ENCODE measurements at places on chromosomes 7 and 10.

DNA sequence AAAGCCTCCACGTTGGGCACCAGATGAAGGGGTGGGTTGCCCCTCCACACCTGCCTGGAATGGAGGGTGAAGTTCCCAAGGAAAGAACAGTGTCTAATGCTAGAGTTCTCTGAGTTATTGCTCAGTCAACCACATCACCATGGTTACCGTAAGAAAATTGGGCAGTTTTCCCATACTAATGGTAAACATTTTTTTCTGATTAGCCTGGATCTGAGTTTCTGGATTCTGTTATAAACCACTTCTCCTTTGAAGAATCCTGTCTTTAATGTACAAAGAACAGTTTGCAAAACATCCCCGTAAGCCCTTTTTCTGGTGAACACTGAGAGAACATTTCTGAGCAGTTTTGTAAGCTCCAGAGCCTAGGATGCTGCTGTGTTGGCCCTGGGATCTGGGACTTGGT, 45.5 kb downstream of the ABCC2 start:
- DNase-seq, result no peak

DNA sequence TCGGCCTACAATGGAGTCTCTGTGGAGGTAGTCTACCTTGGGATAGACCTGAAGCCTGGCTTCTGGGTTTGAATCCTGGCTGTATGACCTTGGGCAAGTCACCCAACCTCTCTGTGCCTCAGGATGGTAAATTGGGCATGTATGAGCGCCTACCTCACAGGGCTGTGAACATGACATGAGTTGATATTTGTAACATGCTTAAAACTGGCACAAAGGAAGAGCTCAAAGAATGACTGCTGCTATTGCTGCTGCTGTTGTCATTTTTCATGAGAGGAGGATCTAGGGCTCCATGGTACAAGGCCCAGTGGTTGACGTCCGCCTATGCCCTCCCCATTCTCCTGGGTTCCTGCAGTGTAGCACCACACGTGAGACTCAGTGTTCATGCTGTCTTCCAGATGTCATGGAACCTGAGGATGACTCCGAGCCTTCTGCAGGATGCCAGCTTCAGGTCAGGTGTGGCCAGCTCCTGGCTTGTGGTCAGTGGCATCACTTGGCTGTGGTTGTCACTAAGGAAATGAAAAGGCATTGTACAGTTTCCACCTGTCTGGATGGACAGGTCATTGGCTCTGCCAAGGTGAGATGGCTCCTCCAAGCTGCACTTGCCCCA, 95.0 kb downstream of the WDFY4 start:
- DNase-seq, result no peak

- no peak for DNase-seq
Observed at GRCh38 chr10:121448766-121449421, 149.3 kb downstream of the FGFR2 start.

GRCh38 chr7:50827281-50827680, 44.6 kb upstream of the GRB10 start:
- DNase-seq, result no peak

GRCh38 chr7:151382079-151382885, 27.6 kb downstream of the WDR86 start:
- no peak for DNase-seq

DNA sequence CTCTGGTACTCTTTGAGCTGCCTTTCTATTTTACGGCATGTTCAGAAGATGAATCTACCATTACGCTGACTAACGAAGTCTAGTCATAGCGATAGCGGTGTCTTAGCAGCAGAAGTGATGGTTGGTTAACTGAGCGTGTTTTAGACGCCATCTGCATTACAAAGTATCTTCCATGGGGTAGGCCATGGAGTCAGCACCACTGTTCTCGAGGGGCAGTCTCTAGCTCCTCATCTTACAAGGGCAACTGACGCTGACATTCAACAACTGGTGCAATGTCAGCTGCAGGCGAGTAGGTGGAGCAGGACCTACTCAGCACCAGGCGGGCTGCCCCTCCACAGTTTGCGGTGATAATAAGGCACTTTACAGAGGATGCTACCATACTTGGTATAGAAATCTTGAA, 88.7 kb downstream of the ADARB2 start:
- DNase-seq, result no peak

DNA sequence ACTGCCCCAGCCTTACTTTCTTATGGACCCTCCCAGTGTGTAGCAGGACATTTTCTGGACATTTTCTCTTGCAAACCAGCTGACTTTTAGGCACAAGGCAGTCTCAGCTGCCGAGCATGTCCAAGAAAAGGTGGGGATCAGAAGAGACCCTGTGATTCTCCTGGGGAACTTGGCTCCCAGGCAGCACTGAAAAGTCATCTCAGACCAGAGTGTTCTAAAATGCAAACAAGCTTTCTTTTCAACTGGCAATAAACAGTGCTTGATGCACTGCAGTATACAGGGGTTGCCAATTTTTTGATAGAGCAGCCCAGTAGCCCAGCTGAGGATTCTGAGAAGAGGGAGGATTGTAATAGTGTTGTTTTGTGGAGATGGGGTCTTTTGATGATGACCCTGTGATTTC, 168.0 kb upstream of the PHYHIPL start:
- no peak for DNase-seq

- DNase-seq, result no peak
Observed at GRCh38 chr10:70250961-70251680, 17.9 kb upstream of the PPA1 start.

GRCh38 chr10:131702531-131703356, 198.1 kb upstream of the PPP2R2D start:
- DNase-seq, result no peak

- DNase-seq, result no peak
Observed at GRCh38 chr10:59007307-59008025, 169.0 kb upstream of the PHYHIPL start.

GRCh38 chr10:61942604-61943461, 41.3 kb downstream of the ARID5B start:
- DNase-seq, result no peak

GRCh38 chr7:32865448-32866030, 26.0 kb downstream of the KBTBD2 start:
- DNase-seq, result no peak

- no peak for DNase-seq
Observed at GRCh38 chr10:30413996-30414576, 19.9 kb upstream of the MAP3K8 start.

- DNase-seq, result no peak
Observed at GRCh38 chr7:155203882-155204691, 93.6 kb upstream of the INSIG1 start.

DNA sequence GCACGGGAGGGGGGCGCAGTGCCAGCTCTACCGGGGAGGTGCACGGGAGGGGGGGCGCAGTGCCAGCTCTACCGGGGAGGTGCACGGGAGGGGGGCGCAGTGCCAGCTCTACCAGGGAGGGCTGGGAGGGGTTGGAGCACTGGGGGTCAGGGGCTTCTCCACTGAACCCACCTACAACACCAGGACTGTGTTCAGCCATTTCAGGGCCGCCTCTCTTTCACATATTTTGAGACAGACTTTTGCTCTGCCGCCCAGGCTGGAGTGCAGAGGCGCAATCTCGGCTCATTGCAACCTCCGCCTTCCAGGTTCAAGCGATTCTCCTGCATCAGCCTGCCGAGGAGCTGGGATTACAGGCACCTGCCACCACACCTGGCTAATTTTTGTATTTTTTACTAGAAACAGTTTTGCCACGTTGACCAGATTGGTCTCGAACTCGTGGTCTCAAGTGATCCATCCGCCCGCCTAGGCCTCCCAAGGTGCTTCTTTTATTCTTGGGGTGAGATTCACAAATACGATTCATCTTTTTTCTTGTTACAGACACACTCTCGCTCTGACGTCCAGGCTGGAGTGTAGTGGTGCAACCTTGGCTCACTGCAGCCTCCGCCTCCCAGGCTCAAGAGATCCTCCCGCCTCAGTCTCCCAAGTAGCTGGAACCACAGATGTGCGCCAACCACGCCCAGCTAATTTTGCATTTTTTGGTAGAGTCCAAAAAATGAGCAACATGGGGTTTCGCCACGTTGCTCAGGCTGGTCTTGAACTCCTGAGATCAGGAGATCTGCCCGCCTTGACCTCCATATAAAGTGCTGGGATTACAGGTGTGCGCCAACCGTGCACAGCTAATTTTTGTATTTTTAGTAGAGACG, 37.0 kb downstream of the ADAP1 start:
- DNase-seq, result no peak

- DNase-seq, result no peak
Observed at GRCh38 chr10:9301148-9301547, 1246.7 kb downstream of the GATA3 start.

- DNase-seq, result no peak
Observed at GRCh38 chr10:130489891-130490290, 353.7 kb downstream of the GLRX3 start.

GRCh38 chr10:80460399-80461207, 6.5 kb downstream of the TSPAN14 start:
- DNase-seq, result no peak

- no peak for DNase-seq
Observed at GRCh38 chr7:11153694-11154093, 180.0 kb downstream of the PHF14 start.

GRCh38 chr10:103828587-103829197, 26.7 kb downstream of the SH3PXD2A start:
- no peak for DNase-seq

DNA sequence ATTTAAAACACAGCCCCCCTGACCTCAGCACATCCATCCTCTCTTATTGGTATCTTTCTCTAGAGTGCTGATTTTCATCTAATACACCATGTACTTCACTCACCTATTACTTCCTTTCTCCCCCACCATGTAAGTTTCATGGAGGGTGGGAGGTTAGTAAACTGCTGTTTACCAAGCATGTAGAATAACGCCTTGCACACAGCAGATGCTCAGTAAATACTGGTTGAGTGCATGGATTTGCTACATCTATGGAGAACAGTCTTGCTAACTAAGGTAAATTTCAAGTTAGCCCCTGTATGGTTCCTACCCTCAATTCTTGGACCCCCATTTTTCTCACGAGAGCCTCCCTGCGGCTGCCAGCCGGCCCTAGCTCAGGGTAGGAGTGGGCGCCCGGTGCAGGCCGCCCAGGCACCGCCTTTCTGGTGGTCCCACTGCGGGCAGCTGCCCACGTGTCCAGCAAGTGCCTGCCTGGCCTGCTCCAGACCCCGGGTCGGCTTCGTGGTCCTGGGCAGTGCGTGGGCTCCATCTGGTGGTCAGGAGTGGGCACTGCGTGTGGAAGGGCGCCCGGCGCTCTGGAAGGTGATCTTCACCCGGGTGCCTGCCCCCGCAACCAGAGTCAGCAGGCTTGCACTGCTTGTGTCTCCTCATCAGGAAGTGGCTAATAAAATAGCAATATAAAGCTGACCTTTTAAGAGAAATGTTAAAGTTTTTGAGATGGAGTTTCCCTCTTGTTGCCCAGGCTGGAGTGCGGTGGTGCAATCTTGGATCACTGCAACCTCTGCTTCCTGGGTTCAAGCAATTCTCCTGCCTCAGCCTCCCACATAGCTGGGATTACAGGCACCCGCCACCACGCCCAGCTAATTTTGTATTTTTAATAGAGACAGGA, 63.4 kb upstream of the DNAJB6 start:
- DNase-seq, result no peak

- DNase-seq, result no peak
Observed at GRCh38 chr7:151378496-151379192, 31.2 kb downstream of the WDR86 start.

DNA sequence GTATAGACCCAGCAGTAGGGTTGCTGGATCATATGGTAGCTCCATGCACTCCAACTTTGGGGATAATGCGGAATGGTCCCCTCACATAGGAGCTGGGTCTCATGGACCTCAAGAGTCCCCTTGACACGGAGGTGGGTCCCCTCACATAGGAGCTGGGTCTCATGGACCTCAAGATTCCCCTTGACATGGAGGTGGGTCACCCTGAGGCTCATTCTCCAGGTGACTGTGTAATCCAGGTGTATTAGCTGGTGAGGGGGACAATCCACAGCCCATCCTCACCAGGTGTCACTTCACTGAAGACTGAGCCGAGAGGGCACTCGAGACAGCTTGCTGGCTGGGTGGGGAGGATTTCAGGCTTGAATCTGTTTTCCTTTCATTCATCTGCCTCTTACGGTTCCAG, 121.9 kb downstream of the PTPN20 start:
- DNase-seq, result no peak

GRCh38 chr10:92530891-92531535, 42.9 kb downstream of the IDE start:
- no peak for DNase-seq

GRCh38 chr7:156493942-156494341, 146.6 kb upstream of the RNF32 start:
- DNase-seq, result no peak

- DNase-seq, result no peak
Observed at GRCh38 chr7:106568680-106569499, 92.1 kb downstream of the CCDC71L start.

- no peak for DNase-seq
Observed at GRCh38 chr7:12961910-12962480, 274.6 kb downstream of the ARL4A start.

DNA sequence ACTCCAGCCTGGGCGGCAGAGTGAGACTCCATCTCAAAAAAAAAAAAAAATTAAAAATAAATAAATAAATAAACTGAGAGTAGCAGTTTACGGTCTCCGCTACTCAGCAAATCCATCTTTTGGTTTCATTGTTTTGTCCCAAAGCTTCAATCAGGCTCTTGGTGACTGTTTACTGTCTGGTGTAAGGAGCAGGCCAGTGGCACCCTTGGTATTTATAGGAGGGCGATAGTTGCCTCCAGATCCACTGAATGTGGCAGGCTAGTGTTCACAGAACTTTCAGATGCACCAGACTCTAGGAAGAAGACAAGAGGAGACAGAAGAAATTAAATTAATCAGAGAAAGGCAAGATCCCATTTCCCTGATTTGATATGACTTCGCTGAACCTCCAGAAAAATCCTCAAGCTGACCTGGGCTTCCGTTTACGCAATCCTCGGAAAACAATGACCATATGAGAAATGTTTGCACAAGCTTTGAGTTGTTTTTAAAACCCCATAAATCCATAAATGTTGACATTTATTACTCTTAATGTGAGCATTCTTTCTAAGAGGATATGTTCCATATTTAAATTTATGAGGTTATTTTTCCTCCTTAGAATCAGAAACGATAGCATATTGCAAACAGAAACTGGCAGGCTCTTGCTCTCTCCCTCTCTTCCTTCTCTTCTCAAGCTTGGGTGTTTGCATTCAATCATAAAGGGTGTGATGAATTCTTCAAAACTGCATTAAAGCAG, 7.1 kb upstream of the MUC3A start:
- no peak for DNase-seq

DNA sequence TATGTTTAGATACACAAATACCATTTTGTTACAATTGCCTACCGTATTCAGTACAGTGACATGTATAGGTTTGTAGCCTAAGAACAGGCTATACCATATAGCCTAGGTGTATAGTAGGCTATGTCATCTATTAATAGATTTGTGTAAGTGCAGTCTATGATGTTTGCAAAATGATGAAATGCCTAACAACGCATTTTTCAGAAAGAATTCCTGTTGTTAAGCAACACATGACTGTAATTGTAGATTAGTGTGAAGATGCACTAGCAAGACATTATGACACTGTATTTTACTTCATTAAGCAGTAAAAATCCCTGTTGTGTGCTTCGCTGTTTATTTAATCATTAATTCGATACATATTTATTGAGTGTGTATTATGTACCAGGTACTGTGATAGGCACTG, 446.0 kb downstream of the SUGCT start:
- DNase-seq, result no peak

- no peak for DNase-seq
Observed at GRCh38 chr10:125626671-125627070, 56.3 kb downstream of the TEX36 start.

All from esophagus squamous epithelium (tissue), 5 donors.